Stimulated activated CD8-positive, alpha-beta memory T cell treated with anti-CD3 and anti-CD28 coated beads, Interleukin-2, amount 100 ng/mL, for 48 hours (primary cell): ENCODE measurements at places on chromosomes 4 and X.

DNA sequence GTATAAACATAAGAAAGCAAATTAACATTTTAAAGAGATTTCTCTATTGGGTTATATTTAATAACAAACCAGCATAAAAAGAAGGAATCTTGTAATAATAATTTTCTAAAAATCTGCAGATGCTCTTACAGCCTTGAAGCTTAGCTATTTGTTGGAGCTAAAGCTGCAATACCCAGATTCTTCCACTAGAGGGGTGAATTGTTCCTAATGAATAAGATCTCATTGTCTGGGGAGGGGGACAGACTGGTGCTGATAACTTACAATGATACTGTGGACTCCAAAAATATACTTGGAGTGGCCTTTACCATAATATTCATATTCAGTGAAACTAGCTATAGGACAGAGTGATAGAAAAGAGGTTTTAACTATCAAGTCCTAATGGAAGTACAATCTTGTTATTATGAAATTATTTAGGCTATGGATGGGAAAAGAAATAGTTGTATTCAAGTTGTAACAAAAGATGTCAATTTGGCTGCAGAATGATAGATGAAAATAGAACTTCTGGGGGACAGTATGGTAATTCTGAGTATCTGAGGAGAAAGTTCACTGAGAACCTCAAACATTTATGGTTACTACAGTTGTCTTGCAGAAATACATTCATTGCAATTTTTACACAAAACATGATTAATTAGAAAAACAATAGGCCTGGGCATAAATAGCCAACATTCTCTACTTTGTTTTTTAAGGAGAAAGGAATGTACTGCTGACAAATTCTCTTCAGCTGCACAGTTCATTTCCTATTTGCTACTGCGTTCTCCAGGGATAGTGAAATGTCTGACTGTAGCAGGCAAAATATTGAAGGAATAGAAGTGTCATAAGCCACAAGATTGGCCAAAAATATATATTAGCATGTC, 443.3 kb downstream of the GBA3 start:
- no peak for DNase-seq

GRCh38 chr4:81084029-81084428, 53.5 kb downstream of the BMP3 start:
- DNase-seq, result no peak

DNA sequence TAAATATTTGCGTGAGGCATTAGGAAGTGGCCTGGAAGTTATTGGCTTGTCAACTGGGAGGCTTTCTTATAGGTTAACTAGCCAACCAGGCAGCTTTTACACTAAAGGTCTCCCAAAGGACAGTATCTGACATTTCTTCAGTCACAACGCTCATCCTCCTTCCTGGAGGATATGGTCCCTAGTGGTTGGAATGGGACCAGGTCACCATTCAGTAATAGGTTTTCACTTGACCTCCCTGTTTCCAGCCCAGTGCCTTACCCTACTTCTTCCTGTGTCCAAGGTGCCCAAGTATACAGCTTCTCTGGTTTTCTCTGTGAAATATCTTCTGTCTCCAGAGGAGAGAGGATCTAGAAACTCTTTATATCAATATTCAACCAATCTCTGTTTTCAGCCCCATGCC, 38.5 kb downstream of the RPS6KA3 start:
- DNase-seq, result no peak

DNA sequence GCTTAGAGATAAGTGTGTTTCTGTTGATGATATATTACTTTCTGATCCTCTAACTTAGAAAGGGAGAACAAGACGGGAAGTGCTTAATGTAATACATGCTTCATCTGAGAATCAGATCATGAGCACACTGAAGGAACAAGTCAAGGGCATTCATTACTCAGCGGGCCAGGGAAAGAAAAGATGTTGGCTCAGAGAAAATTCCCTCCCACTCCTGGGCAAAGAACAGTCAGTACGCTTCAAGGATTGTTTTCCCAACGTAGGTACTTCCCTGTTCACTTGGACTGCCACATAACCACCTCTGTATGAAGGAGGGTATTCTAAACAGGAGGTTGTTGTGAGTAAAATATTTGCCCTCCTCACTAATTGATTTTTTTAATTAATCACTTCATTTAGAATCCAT, 374.5 kb upstream of the FMR1 start:
- no peak for DNase-seq

- DNase-seq, result no peak
Observed at GRCh38 chrX:7019555-7019954, 128.0 kb upstream of the STS start.

DNA sequence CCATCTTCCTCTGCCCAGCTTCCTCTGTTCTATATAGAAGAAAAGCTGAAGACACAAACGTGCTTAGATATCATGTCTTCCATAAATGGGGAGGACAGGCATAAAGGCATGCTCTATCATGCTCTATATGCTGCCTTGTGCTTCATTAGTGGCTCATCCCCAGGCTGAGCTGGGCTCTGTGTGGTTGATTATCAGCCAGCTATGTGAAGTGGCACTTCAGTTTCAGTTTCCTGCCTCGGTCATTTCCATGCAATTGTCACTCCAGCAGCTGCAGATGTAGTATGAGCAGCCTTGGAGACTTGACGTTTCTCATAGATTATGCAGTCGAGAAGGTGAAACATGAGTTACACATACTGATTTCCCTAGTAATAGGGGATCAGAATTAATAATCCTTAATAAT, 106.2 kb downstream of the SYTL5 start:
- no peak for DNase-seq
